ENCODE measurements at places on chromosomes 1 and 21.

- DNase-seq = no peak
Measured at GRCh38 chr1:88552226-88552625, 131.8 kb upstream of the PKN2 start.

- DNase-seq = no peak
Measured at GRCh38 chr21:31198575-31198974, 145.5 kb downstream of the TIAM1 start.

- DNase-seq = no peak
Measured at GRCh38 chr21:41837756-41838297, 41.3 kb downstream of the PRDM15 start.

- no peak for DNase-seq
Measured at GRCh38 chr1:35708441-35708921, 10.2 kb downstream of the C1orf216 start.

DNA sequence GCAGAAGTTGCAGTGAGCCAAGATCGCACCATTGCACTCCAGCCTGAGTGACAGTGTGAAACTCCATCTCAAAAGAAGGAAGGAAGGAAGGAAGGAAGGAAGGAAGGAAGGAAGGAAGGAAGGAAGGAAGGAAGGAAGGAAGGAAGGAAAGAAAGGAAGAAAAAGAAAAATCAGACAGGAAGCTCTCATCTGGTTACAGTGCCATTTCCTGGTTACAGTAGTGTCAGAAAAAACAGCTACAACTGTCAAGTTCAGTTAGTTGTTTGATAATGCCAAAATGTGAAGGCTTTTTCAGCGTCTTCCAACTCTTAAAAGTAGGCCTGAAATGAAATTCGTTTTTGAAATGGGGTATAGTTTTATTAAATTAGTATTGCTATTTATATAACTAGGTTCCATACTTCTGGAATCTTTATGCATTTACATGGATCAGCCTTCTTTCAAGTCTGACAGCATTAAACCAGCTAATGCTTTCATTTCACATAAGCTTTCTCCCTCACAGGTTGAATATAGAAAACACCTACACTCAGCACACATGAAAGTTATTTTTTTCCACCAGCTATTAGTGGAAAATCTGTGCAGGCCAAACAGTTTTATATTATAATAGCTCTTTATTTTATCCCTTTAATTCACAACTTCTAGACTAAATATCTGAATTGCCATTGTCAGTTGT lies 21.2 kb downstream of the PTPN22 start:
- no peak for DNase-seq

GRCh38 chr1:7961216-7962013 lies at the start of gene PARK7:
Gene PARK7 (plus strand): TSS chr1:7961711. CDS start chr1:7962786, 1,075 bp downstream.
- DNase-seq = peak; percentile 100

GRCh38 chr1:179128520-179128919 lies 46.6 kb downstream of the TOR3A start:
- DNase-seq = no peak

- DNase-seq = no peak
Measured at GRCh38 chr1:10637400-10637799, 159.0 kb downstream of the CASZ1 start.

- DNase-seq = no peak
Measured at GRCh38 chr1:11535761-11536572, 57.0 kb downstream of the DISP3 start.

GRCh38 chr1:58941471-58942289 lies 157.8 kb upstream of the JUN start:
- DNase-seq = peak; percentile 14

DNA sequence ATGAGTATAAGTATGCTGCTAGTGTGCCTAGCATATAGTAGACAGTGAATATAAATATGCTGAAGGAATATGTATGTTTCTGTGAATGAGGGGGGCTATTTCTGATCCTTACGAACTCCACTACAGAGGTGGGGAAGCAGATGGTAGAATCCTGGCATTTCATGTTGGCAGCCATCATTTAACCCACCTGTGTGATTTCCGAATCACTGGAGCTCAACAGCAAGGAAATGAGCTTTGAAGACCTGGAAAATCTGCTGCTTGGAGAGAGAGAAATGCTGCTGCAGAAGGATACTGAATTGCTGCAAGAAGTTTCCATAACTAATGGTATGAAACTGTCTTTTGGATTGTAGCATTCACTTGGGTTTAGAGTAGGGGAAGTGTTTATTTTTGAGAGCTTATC lies 83.5 kb downstream of the RABGAP1L start:
- DNase-seq = no peak

GRCh38 chr1:117568999-117569398 lies 36.8 kb upstream of the TENT5C start:
- no peak for DNase-seq

GRCh38 chr21:42652527-42653230 lies 742 bp upstream of the PDE9A start:
- no peak for DNase-seq

DNA sequence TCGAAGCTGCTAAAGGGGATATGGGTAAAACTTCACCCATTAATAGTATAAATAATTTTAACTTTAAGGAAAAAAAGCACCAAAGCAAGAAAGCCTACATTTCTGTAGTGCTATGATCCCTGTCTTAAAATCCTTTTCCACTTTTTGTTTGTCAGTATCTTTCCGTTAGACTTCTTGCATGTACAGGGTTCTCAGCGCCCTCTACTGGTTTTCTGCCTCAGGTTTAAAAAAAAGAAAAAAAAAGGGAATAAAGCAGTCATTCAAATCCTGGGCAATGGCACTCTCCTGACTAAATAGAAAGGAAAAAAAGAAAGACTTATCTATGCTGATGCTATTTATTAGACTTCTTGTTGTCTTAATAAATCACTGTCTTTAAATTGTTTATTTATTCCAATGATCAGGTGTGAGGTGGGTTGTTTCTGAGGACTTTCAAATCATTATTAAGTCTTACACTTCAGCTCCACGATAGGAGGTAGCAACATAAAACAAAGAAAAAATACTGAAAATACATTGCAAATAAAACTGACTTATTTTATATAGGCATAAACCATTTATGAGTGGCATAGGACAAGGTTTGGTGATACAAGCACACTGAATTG lies 475.4 kb upstream of the NR5A2 start:
- DNase-seq = no peak

DNA sequence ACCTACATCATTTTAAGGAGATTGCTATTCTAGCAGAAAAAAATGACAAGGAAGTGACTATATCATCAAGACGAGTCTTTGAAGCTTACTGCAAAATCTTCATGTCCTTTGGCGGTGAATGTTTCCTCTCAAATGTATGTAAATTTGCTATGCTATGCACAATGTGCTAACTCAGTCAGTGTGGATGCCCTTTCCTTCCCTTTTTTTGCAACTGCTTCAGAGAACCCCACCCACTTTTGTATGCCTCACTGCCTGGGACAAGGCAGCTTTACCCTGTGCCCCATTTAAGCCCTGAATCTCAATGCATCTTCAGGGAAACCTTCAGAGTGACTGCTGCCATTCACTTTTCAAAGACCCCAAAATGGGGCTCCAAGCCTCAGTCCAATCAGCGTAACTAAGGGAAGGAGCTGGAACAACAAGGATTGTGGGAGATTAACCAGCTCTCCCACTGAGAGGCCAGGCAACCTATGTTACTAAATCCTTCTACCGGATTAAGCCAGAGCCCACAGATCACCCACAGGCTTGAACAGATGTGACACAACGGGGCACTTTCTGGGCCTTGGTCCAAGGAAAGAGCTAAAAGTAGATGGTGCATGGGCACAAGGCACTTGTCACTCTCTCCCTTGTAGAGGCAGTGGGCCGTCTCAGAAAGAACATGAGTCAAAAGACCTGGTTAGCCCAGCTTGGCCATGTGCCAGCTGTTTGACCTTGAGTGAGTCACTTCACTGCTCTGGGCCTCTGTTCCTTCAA lies 154.4 kb downstream of the PLPP3 start:
- DNase-seq = no peak
